ENCODE measurements at places on chromosomes 6 and 20.
A peak's percentile ranks its signal among the peaks of the same experiment; 100 is the strongest.

- no peak for DNase-seq
These were observed 1.0 kb downstream of the SRXN1 start for GRCh38 chr20:651713-652614.

GRCh38 chr20:52230409-52230808 lies 38.8 kb upstream of the ZFP64 start:
- no peak for DNase-seq

GRCh38 chr6:16982807-16983206 lies 119.0 kb upstream of the STMND1 start:
- peak; percentile 51 for DNase-seq

DNA sequence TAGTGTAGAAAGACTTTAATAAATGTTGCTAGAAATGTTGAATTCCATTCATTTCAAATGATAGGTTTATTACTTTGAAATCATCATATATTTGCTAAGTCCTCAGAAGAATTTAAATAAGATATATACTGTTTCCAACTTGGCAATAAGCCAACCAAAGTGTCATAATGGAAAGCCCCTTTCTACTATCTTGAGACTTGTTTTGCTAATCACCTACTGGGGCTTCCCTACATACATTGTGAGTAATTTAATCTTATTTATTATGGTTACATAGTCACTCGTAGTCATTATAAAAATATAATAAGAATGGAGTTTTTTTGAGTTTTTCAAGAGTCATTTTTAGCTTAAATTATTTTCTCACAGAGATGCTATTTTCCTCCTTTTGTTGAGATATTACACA lies 20.7 kb downstream of the COL19A1 start:
- DNase-seq: no peak

- DNase-seq: no peak
These were observed 502.1 kb downstream of the DHX35 start for GRCh38 chr20:39464238-39464637.

GRCh38 chr20:32535953-32536823 lies 48.9 kb downstream of the NOL4L start:
- DNase-seq: no peak

GRCh38 chr6:3208098-3208774 lies 19.2 kb downstream of the TUBB2B start:
- no peak for DNase-seq
